ENCODE measurements at places on chromosomes 16 and 17. TPM values are rescaled to one million over a fixed set of nuclear protein-coding genes. Genes with fewer than 3 reads are reported as not detected.

NOS2 gene
- under 0.01 TPM for total RNA-seq

HAS3 gene
- 2.4 TPM for total RNA-seq

CSH1 gene
- total RNA-seq, result not detected

C17orf67 gene
- 0.71 TPM for total RNA-seq

MYH13 gene
- 0.09 TPM for total RNA-seq

SOCS1 gene
- 2.4 TPM for total RNA-seq

HSD3B7 gene
- 28.3 TPM for total RNA-seq

HBA1 gene
- total RNA-seq, result not detected

PLK1 gene
- total RNA-seq, result 2.2 TPM

MYH4 gene
- total RNA-seq, result not detected

MYH8 gene
- total RNA-seq, result under 0.01 TPM

PRSS22 gene
- not detected for total RNA-seq

FKBP10 gene
- total RNA-seq, result 293 TPM

SENP3 gene
- total RNA-seq, result 61.0 TPM

LGALS9B gene
- not detected for total RNA-seq

DDX52 gene
- total RNA-seq, result 17.4 TPM

KRTAP2-3 gene
- total RNA-seq, result not detected

IRX5 gene
- total RNA-seq, result under 0.01 TPM

CBX8 gene
- total RNA-seq, result 6.7 TPM

YPEL2 gene
- 9.7 TPM for total RNA-seq

CLTC gene
- 295 TPM for total RNA-seq

ARL5C gene
- total RNA-seq, result not detected

ENPP7 gene
- total RNA-seq, result not detected

HOXB2 gene
- total RNA-seq, result 0.85 TPM

CRISPLD2 gene
- 82.6 TPM for total RNA-seq

OTOP3 gene
- total RNA-seq, result not detected

OTOA gene
- under 0.01 TPM for total RNA-seq

FOXC2 gene
- total RNA-seq, result 0.18 TPM

SLC52A1 gene
- 0.14 TPM for total RNA-seq

HOXB6 gene
- 0.09 TPM for total RNA-seq

ORMDL3 gene
- total RNA-seq, result 57.9 TPM

PDIA2 gene
- total RNA-seq, result 0.37 TPM

SEZ6L2 gene
- total RNA-seq, result 7.0 TPM

GAS2L2 gene
- under 0.01 TPM for total RNA-seq

CACNG3 gene
- not detected for total RNA-seq

SMTNL2 gene
- 0.28 TPM for total RNA-seq

MMP25 gene
- total RNA-seq, result under 0.01 TPM

ZFHX3 gene
- 3.0 TPM for total RNA-seq

SOX15 gene
- total RNA-seq, result 0.18 TPM

NEK8 gene
- 3.0 TPM for total RNA-seq

NUP88 gene
- 75.1 TPM for total RNA-seq

SRSF2 gene
- total RNA-seq, result 89.8 TPM

NPIPB2 gene
- total RNA-seq, result 5.7 TPM

MYH2 gene
- under 0.01 TPM for total RNA-seq

RBFOX1 gene
- total RNA-seq, result not detected

TBC1D3I gene
- total RNA-seq, result 0.28 TPM

CUEDC1 gene
- total RNA-seq, result 12.1 TPM

HCRT gene
- total RNA-seq, result not detected

ITGAX gene
- under 0.01 TPM for total RNA-seq

Measured in smooth muscle cell of bladder (primary cell).